ENCODE measurements at places on chromosomes 13 and 19. TPM values are rescaled to one million over a fixed set of nuclear protein-coding genes. Genes with fewer than 3 reads are reported as not detected.

- no peak for DNase-seq
These were observed 3.8 kb downstream of the TARM1 start for GRCh38 chr19:54077334-54077733.

GRCh38 chr13:107969546-107969945, 245.8 kb downstream of the LIG4 start:
- no peak for DNase-seq

GRCh38 chr13:99962242-99962641, 9.3 kb downstream of the ZIC5 start:
- DNase-seq, result no peak

DNA sequence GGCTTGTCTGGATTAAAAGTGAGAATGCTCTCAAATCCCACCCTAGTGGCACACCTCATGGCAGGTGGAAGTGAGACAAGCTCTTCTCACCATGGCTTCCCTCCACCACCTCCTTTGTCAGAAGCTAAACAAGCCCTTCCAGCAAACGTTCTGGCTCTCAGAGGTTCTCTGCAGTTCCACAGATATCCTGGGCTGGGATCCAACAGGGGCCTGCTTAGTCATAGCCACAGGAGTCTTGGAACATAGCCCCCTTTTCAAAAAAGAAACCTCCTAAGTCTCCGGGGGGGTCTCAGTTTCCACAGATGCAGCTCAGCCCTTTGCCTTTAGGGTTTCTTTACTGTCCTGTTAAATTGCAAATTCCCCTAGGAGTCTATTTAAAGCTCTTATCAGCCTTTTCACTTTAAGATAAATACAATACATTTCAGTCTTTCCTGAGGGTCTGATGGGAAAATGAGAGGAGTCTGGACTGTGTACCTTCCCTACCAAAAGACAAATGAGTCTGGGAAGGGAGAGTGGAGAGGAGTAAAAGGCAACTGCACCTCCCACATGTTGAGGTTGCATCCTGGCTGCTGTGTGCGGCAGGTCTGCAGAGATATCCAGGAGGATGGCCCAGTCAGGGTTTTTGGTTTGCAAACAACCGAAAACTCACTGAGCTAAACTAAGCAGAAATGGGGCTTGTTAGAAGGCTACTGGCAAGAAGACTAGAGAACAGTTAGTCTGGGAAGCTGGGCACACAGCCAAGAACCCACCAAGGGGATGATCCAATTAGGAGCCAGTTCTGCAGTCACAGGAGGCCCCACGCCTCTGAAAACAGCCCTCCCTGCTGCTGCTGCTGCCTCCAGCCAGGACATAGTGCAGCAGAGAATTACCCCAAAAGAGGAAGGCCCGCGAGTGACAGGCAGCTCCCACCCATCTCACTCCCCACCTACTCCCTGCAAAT, 41.4 kb upstream of the SERP2 start:
- DNase-seq, result no peak

- DNase-seq, result no peak
These were observed 288.3 kb downstream of the KCTD12 start for GRCh38 chr13:76597868-76598267.

GRCh38 chr13:75174481-75174880, 307.5 kb downstream of the TBC1D4 start:
- no peak for DNase-seq

DNA sequence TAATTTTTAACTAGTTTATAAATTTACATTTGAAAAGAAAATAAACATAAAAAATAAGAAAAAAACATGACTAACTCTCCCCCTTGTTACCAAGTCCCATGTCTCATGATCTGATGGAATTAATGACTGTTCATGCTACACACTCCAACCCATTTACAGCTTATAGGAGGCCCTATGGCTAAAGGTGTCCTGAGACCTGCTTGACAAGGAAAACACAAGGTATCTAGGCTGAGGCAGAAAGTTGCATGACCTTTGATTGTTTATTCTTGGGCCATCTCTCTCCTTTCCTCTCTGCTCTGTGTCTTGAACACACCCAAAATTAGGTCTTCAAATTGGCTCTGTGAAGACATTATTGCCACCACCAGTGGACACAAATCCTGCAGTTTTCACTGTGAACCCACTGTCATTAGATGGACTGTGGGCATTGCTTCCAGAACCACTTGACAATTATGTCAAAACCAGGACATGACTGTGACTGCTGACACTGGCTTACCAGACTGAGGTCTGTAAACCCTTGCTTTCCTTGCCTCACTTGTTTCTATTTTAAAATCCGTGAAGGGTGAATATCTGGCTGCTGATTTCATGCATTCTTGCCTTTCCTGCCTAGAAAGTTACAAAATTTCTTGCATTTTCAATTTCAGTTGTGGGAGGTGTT, 386.5 kb upstream of the SPRY2 start:
- DNase-seq, result no peak

DNA sequence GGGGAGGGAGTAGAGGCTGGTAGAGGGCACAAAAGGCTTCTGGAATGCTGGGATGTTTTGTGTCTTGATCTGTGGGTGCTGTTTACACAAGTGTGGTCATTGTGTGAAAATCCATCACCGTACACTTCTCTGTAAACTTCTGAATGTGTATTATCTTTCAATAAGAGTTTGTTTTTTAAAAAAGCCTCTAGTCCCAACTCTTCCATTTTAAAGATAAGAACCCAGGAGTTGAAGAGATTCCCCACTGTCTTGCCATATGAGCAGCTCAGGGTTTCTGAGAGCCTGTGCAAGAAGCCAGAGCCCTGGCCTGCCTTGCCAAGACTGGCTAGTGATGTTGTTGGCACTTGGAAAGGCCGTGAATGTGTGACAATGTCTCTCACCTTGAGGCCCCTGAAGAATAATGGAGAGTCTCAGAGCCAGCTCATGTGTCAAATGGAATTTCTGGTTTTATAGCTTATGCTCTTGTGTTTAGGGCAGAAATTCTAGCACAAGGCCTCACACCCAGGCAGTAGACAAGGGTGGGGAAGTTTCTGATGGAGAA, 57.5 kb upstream of the NPAS1 start:
- DNase-seq, result no peak

- DNase-seq, result no peak
These were observed 94.2 kb downstream of the USP12 start for GRCh38 chr13:27077451-27077850.

- no peak for DNase-seq
These were observed 21.5 kb downstream of the OLFM4 start for GRCh38 chr13:53050151-53050550.

- no peak for DNase-seq
These were observed 13.6 kb upstream of the ZNF610 start for GRCh38 chr19:52322429-52322828.

DNA sequence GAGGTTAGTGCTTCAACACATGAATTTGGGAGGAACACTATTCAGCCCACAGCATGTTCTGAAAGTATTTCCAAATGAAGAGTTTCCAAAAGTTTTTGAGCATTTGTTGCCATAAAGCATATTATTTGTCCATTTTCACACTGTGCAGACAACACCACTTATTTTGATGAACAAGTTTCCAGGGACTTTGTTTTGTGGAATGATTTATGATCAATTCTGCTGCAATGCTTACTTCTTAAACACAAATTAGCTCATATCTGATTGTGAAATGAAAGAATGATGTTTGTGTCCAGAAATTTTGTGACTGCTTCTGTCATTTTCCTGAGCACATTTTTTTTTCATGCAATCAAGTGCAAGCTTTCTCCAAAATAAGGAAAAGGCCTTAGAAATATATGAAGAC, 205.3 kb downstream of the RAP2A start:
- DNase-seq, result no peak

DNA sequence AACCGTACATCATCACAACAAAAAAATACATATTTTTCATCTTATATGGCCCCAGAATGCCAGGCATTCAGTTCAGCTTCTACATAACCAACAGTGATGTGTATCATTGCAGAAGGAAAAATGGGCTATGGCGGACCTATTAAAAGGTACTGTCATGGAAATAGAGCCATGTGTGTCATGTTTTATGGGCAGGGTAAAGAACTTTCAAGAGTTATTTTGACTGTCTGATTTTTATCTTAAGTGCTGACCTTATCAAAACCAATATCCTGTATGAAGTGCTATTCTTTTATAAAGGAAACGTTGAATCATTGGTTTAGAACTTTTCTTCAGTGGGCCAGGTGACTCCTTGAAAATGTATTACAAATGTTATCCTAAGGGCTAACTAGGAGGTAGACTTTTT, 9.9 kb downstream of the ZNF507 start:
- DNase-seq, result no peak

DNA sequence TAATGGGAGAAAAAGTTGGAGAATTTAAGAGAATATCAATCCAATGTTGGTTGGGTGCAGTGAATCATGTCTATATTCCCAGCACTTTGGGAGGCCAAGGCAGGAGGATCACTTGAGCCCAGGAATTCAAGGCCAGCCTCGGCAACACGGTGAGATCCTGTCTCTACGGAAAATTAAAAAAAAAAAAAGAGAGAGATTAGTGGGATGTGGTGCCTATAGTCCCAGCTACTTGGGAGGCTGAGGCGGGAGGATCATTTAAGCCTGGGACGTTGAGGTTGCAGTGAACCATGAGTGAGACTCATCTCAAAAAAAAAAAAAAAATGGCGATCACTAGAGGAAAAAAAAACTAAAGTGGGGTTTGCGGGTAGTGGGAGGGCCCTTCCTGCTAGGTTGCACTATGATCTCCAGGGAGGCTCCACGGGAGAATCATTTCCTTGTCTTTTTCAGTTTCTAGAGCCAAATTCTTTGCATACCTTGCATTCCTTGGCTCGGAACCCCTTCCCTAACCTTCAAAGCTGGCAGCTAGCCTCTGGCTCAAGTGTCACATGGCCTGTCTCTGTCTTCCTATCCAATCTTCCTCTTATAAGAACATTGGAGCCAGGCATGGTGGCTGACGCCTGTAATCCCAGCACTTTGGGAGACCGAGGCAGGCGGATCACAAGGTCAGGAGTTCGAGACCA, 5.8 kb upstream of the ERCC2 start:
- no peak for DNase-seq

DNA sequence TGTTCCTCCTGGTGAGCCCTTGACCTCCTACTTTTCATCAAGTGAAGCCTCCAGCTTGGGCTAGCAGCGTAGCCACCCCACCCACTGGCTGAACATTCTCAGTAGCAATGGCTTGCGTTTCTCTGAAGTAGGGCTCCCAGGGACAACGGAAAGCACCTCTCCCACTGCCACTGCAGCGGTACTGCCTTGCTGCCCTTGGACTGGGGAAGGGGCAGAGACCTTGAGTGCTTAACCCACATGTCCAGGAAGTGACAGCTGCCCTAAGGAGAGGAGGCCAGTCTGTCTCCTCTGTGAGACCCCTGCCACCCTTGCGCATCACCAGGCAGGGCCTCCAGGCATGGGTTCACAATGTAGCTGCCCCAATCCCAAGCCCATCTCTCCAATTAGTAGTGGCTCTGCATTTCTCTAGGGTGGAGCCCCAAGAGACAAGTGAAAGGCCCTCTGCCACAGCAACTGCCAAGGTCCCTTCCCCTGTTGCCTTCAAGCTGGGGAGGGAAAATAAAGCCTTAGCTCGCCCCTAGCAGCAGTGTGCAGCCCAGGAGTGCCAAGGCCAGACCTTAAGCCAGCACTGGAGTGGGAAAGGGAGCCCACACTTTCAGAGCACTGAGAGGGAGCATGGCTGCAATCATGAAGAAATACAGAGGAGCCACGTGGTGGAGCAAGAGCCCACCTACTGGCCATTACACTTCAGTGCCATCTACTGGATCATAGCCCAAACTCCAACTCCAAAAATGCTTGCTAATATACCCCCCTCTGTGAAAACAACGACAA, 175.9 kb upstream of the TRPC4 start:
- DNase-seq, result no peak

DNA sequence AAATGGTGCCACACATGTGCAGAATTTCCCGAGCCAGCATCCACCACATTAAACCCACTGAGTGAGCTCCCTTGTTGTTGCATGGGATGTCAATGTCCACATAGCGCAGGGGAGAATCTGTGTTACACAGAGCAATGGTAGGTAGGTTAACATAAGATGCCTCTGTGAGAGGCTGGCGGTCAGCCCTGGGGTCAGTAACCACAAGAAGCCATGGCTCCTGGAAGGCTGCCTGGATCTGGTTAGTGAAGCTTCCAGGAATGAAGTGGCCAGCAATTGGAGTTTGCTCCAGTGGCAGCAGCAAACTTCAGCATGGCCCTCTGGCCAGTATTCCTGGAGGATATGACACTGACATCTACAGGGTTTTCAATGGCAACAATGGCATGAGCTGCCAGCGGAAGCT, 37.0 kb upstream of the PCDH9 start:
- DNase-seq, result no peak

GRCh38 chr13:24279327-24280110, 29.9 kb upstream of the C1QTNF9 start:
- no peak for DNase-seq

GRCh38 chr13:109007946-109008345, 378.5 kb downstream of the MYO16 start:
- DNase-seq, result no peak

- DNase-seq, result no peak
These were observed 23.2 kb downstream of the ZMYM2 start for GRCh38 chr13:19981685-19982238.

GRCh38 chr19:31139871-31140505, 209.2 kb downstream of the TSHZ3 start:
- DNase-seq, result no peak

GRCh38 chr19:2149980-2150793, 1.2 kb downstream of the AP3D1 start:
- DNase-seq, result no peak

DNA sequence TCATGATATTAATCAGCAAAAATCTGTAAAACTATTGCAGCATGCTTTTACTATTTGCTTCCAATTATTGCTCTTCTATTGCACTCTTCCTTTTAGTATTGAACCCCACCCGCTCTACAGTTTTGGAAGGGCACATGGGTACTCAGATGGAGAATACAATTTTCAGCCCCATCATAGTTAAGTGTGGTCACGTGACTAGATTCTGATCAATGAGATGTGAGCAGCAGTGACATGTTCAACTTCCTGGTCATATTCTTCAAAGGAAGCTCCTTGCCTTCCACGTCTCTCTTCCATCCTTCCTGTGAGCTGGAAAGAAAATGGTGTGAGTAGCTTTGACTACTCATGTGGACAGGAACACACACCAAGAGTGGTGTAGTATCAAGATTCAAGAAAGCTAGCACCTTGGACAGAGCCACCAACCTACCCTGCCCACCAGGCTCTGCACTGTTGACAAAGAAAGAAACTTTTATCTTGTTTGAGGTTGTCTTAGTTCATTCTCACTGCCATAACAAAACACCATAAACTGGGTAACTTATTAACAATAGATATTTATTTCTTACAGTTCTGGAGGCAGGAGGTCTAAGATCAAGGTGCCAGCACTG, 3.8 kb upstream of the FGF14 start:
- DNase-seq, result no peak

GRCh38 chr19:46660008-46660517, 919 bp downstream of the DACT3 start:
- DNase-seq, result no peak

GRCh38 chr13:27549406-27549981, 70.8 kb downstream of the LNX2 start:
- DNase-seq, result no peak

GRCh38 chr13:114203536-114203935, 24.5 kb downstream of the CFAP97D2 start:
- DNase-seq, result no peak

PPM1N gene
- total RNA-seq, result 3.5 TPM

PEG3 gene
- 0.33 TPM for total RNA-seq

PABPC3 gene
- 0.28 TPM for total RNA-seq

GIPR gene
- 25.6 TPM for total RNA-seq

TMPRSS9 gene
- not detected for total RNA-seq

OR4F17 gene
- total RNA-seq, result not detected

COL4A1 gene
- 0.48 TPM for total RNA-seq

CCDC70 gene
- total RNA-seq, result not detected

SEMA6B gene
- 0.13 TPM for total RNA-seq

IL17D gene
- total RNA-seq, result 0.56 TPM

TIMM44 gene
- 90.7 TPM for total RNA-seq

CEACAM1 gene
- total RNA-seq, result 8.0 TPM

ZNF541 gene
- total RNA-seq, result 0.08 TPM

Data from GM12878 (cell line).